ENCODE measurements at places on chromosomes 11 and 22.

- no peak for DNase-seq
Measured at GRCh38 chr11:64876835-64877341, 1.5 kb downstream of the EHD1 start.

GRCh38 chr11:30729187-30729713 is 143.1 kb upstream of the MPPED2 start:
- no peak for DNase-seq

GRCh38 chr11:69912911-69913451 is 93.8 kb upstream of the FGF3 start:
- no peak for DNase-seq

DNA sequence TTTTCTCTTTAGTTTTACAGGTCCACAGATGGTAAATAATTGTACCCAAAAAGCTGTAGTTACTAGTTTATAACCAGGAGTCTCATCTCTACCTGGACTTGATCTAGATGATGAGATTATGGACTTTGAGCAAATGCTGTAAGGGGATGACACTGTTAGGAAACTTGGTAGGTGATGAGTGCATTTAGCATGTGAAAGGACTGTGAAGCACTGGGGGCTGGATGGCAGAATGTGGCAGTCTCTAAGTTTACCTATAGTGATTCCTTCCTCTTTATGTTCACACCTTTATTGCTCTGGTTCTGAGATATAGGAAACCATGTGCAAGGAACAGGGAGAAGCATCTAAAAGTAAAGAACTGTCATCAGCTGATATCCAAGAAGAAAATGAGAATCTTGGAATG is 230.7 kb upstream of the CHORDC1 start:
- DNase-seq: peak; percentile 18

- no peak for DNase-seq
Measured at GRCh38 chr11:70324376-70325115, 54.1 kb downstream of the PPFIA1 start.

- DNase-seq: no peak
Measured at GRCh38 chr11:69461272-69461962, 20.0 kb upstream of the LINC01488 start.

GRCh38 chr11:1879941-1880720 is 11.6 kb downstream of the PRR33 start:
- peak; percentile 12 for DNase-seq

- no peak for DNase-seq
Measured at GRCh38 chr22:47178339-47178738, 415.9 kb downstream of the TBC1D22A start.

GRCh38 chr11:22703591-22703990 is 37.2 kb downstream of the GAS2 start:
- DNase-seq: no peak

GRCh38 chr11:99911116-99911515 is 776.0 kb upstream of the ARHGAP42 start:
- DNase-seq: peak; percentile 18

DNA sequence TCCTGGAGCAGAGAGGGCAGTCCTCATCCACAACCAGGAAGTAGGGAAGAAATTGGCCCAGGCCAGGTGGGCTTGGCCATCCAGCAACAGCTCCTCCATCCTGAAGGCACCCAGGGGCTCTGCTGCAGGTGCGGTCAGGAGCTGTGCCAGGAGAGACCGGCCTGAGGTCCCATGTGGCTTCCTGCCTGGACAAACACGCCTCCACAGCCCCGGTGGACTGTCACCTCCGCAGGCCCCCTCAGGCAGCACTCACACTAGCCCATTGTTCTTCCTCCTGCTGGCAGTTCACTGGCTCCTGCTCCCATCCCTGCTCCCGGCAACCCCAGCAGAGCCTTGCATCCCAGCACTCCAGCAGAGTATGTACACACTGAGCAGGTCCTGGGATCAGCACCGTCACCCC is 16.0 kb upstream of the POU2AF1 start:
- DNase-seq: no peak

GRCh38 chr11:73869332-73869949 is 7.2 kb downstream of the COA4 start:
- DNase-seq: no peak

DNA sequence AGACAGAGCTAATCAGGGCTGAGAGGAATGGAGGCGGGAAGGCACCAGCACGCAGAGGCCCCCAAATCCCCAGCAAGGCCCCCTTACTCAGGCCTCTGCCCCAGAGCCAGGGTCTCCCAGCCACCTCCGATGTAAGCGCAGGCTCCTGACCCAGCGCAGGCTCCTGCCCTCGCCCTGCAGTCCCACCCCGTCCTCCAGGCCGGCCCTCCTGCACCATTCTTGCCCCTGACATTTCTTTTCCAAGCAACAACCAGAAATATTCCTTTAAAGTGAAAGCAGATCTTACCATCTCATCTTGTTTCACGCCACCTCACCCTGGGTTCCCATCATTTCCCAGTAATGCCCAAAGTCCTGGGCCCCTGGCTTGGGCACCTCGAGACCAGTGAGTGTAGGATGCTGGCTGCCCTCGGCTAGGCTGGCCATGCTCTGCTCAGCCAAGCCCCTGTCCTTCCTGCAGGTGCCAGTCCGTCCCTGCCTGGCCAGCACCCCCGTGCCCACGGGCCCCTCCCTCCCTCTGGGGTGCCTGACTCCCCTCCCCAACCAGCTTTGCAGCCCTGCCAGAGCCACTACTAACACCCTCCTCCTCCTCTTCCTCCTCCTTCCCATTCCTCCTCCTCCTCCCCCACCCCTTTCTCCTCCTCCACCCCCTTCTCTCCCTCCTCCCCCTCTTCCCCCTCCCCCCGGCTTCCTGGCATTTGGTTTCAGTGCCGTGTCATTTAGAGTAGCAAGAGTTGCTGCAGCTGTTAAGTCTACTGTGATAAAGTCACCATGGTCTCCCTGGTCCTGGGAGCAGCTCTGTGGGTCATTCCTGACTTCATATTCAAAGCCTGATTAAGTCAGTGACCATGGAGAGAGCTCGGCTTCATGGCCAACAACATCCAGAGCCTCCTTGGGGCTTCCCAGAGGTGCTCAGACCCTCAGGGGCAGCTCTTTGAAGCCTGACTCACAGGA is 78.7 kb downstream of the PIWIL3 start:
- peak; percentile 45 for DNase-seq

GRCh38 chr11:35944503-35945136 is 758 bp downstream of the LDLRAD3 start:
- peak; percentile 41 for DNase-seq

- no peak for DNase-seq
Measured at GRCh38 chr11:9859554-9860305, 195.9 kb downstream of the SWAP70 start.

DNA sequence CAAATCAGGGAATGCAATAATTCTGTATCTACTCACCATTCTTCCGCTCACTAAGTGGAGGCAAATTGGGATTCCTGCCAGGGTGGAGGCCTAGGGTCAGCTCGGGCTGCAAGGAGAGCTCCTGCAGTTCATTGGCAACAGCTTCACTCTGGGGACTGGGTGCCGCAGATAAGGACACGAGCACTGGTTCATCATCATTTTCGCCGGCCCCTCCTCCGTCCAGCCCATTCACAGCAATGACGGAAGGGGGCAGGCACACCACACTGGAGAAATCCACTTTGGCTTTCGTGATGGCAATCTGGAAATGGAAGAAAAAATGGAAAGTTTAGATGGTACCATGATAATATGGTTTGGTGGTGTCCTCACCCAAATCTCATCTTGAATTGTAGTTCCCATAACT is 84.4 kb downstream of the MRTFA start:
- no peak for DNase-seq

DNA sequence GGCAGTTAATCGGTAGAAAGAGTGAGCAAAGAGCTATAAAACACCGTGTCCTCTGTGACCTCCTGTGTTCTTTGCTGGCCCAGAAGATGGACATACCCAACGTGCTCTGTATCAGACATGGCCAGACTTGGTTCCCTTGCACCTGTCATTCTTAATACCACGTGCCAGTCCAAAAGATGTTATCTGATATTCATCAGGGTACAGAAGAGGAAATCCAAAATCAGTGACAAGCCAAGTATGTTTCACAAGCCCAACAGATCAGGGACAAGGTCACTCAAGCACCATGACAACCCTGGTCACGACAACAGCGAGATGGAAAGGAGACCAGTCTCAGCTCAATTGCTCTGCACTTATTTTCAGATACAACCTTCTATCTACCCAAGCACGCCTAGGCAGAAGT is 3.4 kb downstream of the LRP4 start:
- no peak for DNase-seq

DNA sequence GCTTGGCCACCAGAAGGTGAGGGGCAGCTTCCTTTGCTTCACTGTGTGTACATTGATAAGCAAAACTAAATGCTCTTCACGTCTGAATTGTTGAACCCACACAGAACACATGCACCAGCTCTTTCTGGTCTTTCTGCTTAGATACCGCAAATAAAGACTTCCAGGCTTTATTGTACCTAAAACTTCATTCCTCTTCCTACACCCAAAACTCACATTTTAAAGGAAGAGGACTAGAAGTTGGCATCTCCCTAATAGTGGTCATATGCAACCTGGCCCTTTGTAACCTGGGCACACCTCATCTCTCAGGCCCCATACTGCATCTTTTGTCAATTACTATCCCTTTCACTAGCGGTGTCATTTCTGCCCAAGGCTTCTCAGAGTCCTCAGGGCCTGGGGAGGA is 5.9 kb downstream of the SLC17A6 start:
- DNase-seq: no peak

DNA sequence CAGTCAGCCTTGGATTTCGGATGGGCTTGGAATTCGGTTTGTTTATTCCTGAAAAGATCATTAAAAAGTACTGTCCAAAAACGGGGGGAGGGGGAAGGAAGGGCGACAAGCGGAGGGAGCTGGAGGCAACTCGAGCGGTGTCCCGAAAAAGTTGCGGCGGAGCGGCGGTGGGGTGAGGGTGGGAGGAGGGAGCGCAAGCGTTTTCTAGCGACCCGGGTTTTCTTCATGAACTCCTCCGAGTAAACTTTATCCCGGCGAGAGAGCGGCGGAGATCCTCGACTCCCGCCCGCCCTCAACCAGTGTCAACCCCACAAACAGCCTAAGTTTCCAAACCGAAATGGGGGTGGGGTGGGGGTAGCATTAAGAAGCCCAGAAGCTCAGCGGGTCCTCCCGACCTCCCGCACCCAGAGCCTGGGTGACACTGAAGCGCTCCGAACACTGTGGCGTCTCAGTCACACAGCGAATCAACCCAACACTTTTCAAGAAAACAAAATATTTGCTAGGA is 133.0 kb upstream of the C11orf58 start:
- DNase-seq: peak; percentile 24

GRCh38 chr22:47849576-47849975 is 1087.1 kb downstream of the TBC1D22A start:
- no peak for DNase-seq

- DNase-seq: no peak
Measured at GRCh38 chr11:45145083-45145378, 1.4 kb upstream of the PRDM11 start.

- no peak for DNase-seq
Measured at GRCh38 chr11:114524122-114524521, 35.6 kb downstream of the NXPE1 start.

- DNase-seq: no peak
Measured at GRCh38 chr22:50441428-50441993, 33.3 kb downstream of the SBF1 start.

GRCh38 chr11:31958076-31958735 is 132.7 kb upstream of the RCN1 start:
- DNase-seq: peak; percentile 85

- DNase-seq: peak; percentile 70
Measured at GRCh38 chr11:126132319-126132718, 69.7 kb upstream of the CDON start.

DNA sequence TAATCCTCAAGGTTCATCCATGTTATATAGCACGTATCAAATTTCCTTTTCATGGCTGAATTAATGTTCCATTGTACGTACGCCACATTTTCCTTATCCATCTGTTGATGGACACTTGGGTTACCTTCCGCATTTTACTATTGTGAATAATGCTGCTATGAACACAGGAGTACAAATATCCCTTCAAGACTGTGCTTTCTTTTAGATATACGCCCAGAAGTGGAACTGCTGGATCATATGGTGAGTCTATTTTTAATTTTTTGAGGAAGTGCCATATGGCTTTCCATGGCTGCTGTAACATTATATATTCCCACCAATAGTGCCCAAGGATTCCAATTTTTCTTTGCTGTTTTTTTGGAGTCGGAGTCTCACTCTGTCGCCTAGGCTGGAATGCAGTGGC is 6.0 kb downstream of the MRPL40 start:
- no peak for DNase-seq

Measured in iPS-NIHi11 (cell line).